ENCODE measurements at places on chromosomes 6 and 20. TPM values are rescaled to one million over a fixed set of nuclear protein-coding genes. Genes with fewer than 3 reads are reported as not detected.

The C20orf202 gene
- total RNA-seq = not detected

The HTR1E gene
- total RNA-seq = not detected

The DNAH8 gene
- total RNA-seq = 1.5 TPM

The HDGFL1 gene
- not detected for total RNA-seq

The HLA-DRA gene
- total RNA-seq = 0.72 TPM

The MATN4 gene
- total RNA-seq = not detected

The NSFL1C gene
- total RNA-seq = 34.4 TPM

The AIF1 gene
- not detected for total RNA-seq

The TGM2 gene
- total RNA-seq = 1,516 TPM

The LAMP5 gene
- total RNA-seq = not detected

The C6orf15 gene
- total RNA-seq = not detected

The VGLL2 gene
- not detected for total RNA-seq

The LATS1 gene
- total RNA-seq = 17.1 TPM

The ZC3H12D gene
- total RNA-seq = 0.14 TPM

The SCUBE3 gene
- 0.22 TPM for total RNA-seq

The SAMD10 gene
- 2.6 TPM for total RNA-seq

The ETV7 gene
- total RNA-seq = 0.29 TPM

The DAAM2 gene
- 2.3 TPM for total RNA-seq

The SPTLC3 gene
- 2.4 TPM for total RNA-seq

The SLC22A16 gene
- total RNA-seq = not detected

The TBX18 gene
- 8.8 TPM for total RNA-seq

All from placental pericyte (primary cell).